ENCODE measurements at places on chromosomes 6 and 20. TPM values are rescaled to one million over a fixed set of nuclear protein-coding genes. Genes with fewer than 3 reads are reported as not detected.

IL17F gene
- total RNA-seq = not detected

DNA sequence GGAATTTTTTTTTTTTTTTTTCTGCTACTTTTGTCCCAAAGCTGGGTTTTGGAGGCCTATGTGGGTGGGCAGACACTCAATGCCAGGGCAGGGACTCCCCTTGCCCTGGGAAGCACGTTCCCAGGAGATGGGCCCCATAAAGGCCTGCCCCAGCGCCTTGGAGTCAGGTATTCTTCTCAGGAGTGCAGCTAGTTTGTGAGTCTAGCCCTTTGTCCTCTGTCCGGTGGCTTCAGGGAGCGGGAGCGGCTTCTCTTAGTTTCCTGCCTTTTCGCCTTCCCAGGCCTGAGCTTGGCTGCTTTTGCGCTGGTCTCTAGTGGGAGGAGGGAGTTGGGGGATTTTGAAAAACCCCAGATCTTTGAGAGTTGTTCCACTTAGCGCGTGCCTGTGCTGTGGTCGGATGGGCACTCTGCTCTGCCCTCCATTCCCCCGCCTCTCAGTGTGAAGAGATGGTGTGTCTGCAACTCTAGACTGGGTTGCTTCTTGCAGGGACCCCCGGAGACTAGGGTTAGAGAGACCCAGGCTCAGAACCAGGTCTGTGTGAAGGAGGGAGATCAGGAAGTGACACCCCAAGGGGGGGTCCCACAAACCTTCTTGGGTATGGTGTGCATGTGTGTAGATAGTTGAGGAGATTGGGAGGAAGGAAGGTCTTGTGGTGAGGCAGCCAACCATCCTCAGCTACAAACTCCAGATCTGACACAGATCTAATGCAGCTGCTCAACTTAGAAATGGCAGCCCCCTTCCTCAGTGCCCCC lies 1.3 kb downstream of the PLCG1 start:
- DNase-seq = no peak

GRCh38 chr6:38708496-38708895 lies 5.6 kb upstream of the GLO1 start:
- DNase-seq = no peak

DNA sequence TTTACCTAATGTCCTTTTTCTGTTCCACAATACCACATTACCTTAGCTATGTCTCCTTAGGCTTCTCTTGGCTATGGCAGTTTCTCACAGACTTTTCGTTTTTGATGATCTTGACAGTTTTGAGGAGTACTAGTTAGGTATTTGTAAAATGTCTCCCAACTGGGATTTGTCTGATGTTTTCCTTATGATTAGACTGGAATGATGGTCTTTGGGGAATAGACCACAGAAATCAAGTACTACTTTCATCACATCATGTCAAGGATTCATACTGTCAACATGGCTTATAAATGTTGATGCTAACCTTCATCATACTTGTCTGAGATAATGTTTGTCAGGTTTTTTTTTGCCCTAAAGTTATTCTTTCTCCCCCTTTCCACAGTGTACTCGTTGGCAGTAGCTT lies 78.2 kb upstream of the FOXO3 start:
- no peak for DNase-seq

GRCh38 chr6:105445481-105445880 lies 42.6 kb upstream of the PREP start:
- no peak for DNase-seq

DNA sequence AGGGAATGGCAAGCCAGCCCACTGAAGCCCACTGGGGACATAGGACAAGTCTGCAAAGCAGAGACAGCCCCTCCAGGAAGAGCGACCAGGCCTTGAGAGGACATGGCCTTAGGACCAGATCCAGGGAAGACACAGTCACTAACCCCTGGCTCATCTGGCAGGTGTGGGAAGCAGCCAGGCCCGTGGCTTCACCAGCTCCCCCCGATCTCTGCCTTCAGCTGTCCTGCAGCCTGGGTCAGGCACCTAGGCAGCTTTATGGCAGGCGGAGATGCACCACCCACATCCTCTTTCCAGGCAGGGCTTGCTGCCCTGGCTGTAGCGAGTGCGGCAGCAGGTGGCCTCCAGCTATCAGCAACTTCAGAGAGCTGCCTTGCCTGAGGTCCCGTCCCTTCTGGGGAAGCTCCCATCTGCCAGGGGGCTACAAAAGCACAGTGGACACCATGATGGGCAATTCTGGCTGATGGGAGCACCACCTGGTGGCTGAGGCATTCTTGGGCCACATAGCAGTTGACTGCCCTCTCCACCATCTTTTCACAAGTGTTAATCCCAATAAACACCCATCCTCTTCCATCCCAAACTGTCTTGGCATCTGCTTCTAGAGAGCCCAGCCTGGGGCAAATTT lies 85.8 kb downstream of the DZANK1 start:
- DNase-seq = no peak

DNA sequence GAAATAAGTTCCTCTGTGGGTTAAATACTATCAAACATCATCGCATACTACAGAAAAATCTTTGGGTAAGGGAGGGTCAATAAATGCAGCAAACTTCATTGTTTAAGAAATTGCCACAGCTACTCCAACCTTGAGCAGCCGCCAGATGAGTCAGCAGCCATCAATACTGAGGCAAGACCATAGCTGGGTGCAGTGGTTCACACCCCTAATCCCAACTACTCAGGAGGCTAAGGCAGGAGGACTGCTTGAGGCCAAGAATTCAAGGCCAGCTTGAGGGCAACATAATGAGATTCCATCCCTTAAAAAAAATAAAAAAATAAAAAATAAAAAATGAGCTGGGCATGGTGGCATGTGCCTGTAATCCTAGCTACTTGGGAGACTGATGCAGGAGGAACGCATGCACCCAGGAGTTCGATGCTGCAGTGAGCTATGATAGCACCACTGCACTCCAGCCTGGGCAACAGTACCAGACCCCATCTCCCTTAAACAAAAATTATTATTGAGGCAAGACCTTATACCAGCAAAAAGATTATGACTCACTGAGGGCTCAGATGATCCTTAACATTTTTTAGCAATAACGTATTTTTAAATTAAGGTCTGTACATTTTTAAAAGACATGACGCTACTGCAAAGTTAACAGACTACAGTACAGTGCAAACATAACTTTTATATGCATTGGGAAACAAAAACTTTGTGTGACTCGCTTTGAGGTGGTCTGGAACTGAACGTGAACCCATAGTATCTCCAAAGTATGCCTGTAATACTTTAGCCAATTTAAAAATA lies 8.8 kb downstream of the SRPK1 start:
- peak; percentile 23 for DNase-seq

DNA sequence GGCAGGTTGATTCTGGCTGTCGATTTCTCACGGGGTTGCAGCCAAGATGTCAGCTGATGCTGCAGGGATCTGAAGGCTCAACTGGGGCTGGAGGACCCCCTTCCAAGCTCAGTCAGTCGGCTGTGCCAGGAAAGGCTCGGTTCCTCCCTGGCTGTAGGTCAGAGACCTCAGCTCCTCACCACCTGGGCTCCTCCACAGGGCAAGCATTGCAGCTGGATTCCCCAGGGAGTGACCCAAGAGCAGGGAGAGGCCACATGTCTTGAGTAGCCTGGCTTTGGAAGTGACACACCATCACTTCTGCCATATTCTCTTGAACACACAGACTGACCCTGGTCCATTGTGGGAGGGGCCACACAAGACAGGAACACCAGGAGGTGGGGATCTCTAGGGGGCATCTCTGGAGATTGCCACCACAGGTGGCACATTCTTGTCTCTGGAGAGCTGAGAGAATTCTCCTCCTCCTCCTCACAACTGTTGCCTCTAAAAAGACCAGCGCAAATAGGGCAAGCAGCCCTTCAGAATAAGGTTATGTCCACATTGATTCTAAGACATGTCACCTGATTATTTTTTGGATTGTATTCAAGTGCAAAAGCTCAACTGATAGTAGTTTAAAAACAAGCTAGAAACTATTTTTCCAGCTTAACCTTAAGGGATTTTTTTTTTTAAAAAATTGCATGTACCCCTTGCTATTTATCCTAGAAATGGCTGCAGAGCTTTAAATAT lies 270.5 kb downstream of the NRN1 start:
- no peak for DNase-seq

DNA sequence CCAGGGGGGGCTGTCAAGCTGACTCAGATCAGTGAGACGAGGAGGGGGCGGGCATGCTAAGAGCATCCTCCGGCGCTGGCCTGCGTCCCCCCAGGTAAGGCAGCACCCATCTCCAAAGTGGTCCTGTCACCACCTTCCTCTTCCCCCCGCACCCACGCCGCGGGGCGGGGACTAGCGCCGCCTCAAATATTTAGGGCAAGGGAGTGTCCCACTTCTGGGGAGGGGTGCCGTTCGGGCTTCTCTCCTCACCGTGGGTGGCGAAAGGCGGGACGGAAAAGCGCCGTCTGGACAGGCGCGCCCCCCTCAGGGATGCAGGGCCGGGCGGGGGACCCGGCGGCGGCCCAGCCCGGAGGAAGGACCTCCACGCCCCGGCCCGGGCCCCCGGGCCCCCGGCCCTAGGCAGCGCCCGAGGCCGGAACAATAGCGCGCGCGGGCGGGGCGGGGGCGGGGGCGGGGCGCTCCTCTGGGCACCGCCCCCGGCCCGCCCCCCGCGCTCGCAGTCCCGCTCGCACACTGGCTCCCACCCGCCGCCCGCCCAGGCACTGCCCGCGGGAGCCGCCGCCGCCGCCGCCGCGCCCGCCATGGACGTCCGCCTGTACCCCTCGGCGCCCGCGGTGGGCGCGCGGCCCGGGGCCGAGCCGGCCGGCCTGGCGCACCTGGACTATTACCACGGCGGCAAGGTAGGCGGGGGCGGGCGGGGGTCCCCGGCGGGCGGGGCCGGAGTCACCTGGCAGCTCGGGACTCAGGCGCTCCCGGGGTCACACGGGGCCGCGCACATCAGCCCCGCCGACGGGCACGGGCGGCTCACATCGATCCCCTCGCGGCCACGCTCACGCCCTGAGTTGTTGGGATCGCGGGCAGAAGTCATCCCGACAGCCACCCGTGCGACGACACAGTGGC lies at the start of gene TOX2:
TSS of gene TOX2 (plus strand) at position 542 of the 900 bp plus-strand sequence. CDS start at position 582, 40 bp downstream.
- peak; percentile 63 for DNase-seq

GRCh38 chr20:46767127-46767761 lies 57.8 kb downstream of the SLC2A10 start:
- peak; percentile 79 for DNase-seq

GGTLC1 gene
- total RNA-seq = not detected

GRCh38 chr20:17430125-17430950 lies 100.8 kb downstream of the BFSP1 start:
- DNase-seq = no peak

DLGAP4 gene
- 66.4 TPM for total RNA-seq

DNA sequence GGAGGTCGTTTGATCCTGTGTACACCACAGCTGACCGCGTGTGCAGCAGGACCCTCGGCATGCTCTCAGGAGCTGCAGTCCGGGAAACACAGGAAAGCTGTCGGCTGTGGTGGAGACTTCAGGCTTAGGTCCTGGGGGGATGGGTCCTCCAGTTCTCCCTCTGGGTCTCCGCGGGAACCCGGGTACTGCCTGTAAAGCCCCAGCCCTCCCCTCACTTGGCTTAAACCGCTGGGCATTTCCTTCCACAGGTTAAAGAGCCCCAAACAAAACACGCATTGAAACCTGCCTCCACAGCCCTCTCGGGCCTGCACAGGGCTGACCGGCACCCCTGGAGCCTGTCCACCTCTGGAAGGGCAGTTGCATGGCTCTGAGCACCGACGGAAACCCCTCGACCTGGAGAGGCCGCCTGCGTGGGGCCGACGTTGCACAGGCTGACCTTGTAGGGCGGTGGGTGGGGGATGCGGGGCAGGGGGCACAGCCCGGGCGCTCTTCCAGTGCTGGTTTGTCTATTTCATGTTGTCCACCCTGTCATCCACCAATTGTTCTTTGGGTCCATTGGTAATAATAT lies 59.1 kb downstream of the DACT2 start:
- DNase-seq = no peak

ADGB gene
- total RNA-seq = not detected

- no peak for DNase-seq
These were observed 22.2 kb downstream of the RRBP1 start for GRCh38 chr20:17659801-17660200.

DNA sequence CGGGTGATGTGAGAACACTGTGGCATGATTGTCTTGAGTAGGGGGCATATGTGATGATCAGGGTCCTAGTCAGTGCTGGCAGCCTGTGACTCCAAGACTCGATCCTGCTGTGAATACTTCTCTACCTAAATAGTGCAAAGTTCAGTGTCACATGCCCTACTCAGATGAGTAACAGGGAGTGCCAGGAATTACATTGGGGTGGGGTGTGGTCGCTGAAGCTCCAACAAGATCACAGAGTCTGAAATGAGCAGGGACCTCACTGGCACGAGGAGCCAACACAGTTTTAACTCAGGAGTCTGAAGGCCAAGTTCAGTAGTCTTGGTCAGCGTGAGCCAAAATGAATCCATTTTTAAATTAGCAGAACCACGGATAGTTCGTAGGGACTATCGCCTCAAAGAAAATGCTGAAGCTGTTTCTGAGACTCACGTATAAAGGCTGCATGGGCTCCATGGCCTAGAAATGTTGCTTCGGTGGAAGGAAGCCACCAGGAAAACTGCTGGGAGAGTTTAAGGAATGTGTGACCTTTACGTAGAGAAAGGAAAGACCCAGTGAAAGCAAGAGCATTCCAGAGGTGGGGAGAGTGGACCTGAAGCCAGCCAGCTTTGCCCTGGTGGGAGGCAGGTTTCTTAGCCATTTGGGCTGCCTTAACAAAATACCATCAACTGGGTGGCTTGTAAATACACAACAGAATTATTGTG lies 72.2 kb downstream of the RPP40 start:
- DNase-seq = peak; percentile 12

PARD6B gene
- total RNA-seq = 114 TPM

- no peak for DNase-seq
These were observed 19.3 kb downstream of the CITED2 start for GRCh38 chr6:139355172-139355571.

OR2B6 gene
- 1.5 TPM for total RNA-seq

- DNase-seq = no peak
These were observed 26.7 kb downstream of the NPEPL1 start for GRCh38 chr20:58719258-58719657.

DNA sequence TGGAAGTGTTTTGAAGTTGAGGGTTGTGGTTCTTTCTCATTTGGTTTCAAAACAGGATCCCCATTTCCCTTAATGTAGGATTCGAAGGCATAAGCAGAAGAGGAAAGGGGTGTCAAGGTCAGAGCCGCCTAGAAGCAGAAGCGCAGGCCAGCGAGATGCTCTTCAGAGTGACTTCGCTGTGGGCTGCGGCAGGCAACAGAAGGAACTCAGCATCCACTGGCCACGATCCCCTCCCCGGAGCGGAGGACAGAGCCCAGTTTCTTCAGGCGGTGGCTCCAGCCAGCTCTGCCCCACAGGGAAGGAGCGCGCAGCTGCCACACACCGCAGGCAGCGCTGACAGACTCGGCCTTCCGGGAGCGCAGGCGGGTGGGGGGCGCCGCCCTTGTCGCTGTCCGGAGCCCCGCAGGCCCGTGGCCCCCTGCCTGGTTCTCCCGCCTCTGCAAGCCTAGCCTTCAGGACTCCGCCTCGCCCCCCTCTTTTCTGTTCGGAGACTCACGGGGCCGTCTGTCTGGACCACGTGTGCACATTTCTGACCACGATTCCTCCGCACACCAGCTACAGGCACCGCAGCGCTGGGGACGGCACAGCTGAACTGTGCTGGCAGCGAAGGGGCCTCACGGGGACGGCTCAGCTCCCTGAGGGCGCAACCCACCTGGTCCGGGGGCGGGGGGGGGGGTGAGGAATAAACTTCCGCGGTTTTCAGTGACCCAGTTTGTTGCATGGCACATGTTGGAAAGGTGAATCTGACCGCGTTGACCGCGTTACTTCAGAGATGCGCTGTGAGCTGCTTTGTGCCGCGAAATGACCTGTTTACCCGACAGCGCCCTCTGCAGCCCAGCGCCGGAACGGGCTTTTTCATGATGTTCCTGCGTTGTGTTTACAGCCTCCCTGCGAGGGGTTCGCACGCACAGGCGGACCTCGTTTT lies 26.1 kb downstream of the TTLL2 start:
- peak; percentile 87 for DNase-seq
